Neural progenitor cell (in vitro differentiated cells): ENCODE measurements at places on chromosomes 11 and 22.

- DNase-seq = no peak
Measured at GRCh38 chr11:64520013-64520412, 71.0 kb upstream of the SLC22A12 start.

DNA sequence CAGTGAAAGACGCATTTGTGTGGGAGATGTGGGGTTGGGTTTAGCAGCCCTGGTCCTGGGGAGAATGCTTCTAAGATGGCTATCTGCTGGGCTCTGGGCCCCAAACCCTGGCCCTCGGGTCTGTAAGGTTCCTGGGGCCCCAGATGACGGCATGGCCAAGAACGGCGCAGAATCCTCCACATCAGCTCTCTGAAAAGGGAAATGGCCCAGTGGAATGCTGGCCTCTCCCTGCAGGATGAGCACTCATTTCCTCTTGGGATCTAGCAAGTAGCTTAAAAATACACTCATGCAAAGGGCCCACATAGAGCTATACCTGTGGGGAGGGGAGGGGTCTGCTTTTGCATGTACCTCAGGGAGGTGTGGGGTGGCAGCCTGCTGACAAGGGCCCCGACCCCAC is 37.5 kb upstream of the LINC01488 start:
- no peak for DNase-seq

GRCh38 chr11:133901316-133901715 is 55.5 kb downstream of the IGSF9B start:
- no peak for DNase-seq

- no peak for DNase-seq
Measured at GRCh38 chr11:94576306-94576705, 9.1 kb downstream of the PIWIL4 start.

GRCh38 chr11:83115551-83115950 is 41.4 kb upstream of the PCF11 start:
- peak; percentile 8 for DNase-seq

GRCh38 chr11:75759832-75760231 is 8.7 kb upstream of the DGAT2 start:
- DNase-seq = no peak

DNA sequence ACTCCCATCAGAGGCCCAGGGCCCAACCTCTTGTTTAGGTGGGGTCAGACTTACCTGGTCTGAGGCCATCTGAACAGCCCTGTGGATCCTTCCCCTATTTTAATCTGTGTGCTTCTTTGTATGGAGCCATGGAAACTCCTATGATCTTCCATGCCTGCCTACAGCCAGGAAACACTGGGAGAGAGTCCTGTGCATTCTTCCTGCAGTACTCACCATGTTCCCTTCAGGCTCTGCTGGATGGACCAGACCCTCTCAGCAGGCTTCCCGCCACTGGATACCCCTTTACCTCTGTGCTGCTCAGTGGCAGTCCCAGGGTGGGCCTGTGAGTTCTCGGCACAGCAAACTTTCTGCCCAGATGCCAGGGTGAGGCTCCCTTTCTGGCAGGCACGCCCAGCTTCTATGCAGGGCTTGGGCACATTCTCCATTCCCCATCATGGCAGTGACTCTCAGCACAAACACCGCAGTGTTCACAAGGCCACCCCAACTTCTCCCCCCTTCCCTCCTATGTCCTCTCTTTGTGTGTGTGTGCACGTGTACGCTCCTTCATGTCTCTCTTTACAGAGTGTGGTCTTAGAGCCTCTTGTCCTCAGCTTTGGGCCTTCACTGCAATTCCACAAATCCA is 34.8 kb downstream of the NEU3 start:
- no peak for DNase-seq

- no peak for DNase-seq
Measured at GRCh38 chr11:105357764-105358163, 218.2 kb upstream of the CARD18 start.
